Uterus (tissue), 4 donors: ENCODE measurements at places on chromosomes 12 and 14. TPM values are rescaled to one million over a fixed set of nuclear protein-coding genes. Genes with fewer than 3 reads are reported as not detected.

GRCh38 chr14:31283578-31284252 is 76.1 kb upstream of the HECTD1 start:
- DNase-seq, result no peak

DNA sequence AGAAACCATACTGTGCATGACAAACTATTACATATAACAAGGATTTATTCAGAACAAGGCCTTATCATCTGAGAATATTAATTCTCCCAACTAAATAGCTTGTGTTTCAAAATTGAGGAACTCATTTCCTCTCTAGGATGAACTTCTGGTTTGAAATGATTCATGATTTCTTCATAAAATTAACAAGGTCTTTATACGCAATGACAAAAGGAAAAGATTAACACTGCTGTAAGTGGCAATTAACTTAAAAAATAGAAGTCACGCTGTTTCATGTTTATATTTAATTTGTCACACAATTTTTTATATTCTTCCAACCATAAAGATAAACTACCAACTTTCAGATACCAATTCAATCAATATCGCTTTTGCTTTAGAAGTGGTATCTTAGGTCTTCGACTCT is 80.8 kb downstream of the GRIP1 start:
- no peak for DNase-seq

Gene TESPA1
- total RNA-seq, result not detected

DNA sequence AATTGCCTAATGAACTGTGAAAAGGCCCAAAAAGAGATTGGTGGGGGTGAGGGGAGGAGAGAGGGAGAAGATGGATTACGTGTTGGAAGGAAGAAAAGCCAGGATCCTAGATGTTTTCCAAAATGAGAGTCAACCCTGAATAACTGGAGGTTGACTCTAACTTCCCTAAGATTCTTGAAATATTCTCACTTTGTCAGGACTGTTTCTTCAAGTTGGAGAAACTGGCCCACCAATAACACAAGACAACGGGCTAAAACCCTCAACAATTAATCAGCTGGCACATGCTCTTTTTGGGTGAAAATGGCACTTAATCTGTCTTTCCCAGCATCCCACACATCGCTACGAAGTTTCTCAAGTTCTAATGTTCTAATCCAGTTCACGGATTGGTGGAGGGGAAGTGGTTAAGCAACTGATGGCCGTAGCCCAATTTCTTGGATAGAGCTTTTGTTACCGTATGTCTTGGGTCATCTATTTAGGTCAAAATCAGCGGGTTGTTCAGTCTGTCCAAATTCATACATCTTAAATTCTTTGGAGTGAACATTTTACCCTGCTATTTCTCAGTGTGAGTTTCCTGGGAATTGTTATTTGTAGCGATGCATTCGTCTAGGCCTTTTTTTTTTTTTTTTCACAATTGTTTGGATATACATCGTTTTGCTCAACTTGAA is 49.0 kb downstream of the GPHB5 start:
- peak; percentile 46 for DNase-seq

GRCh38 chr12:46831335-46832129 is 5.7 kb upstream of the SLC38A4 start:
- no peak for DNase-seq

GRCh38 chr12:131351319-131352028 is 359.4 kb upstream of the SFSWAP start:
- DNase-seq, result no peak

GRCh38 chr14:98953551-98954348 is 318.2 kb downstream of the BCL11B start:
- peak; percentile 42 for DNase-seq

- no peak for DNase-seq
These were observed 11.6 kb downstream of the PRKAB1 start for GRCh38 chr12:119679490-119679889.

- DNase-seq, result no peak
These were observed 98.9 kb downstream of the RBM19 start for GRCh38 chr12:113867258-113867657.

GRCh38 chr12:93438266-93439050 is 3.3 kb downstream of the UBE2N start:
- DNase-seq, result no peak

DNA sequence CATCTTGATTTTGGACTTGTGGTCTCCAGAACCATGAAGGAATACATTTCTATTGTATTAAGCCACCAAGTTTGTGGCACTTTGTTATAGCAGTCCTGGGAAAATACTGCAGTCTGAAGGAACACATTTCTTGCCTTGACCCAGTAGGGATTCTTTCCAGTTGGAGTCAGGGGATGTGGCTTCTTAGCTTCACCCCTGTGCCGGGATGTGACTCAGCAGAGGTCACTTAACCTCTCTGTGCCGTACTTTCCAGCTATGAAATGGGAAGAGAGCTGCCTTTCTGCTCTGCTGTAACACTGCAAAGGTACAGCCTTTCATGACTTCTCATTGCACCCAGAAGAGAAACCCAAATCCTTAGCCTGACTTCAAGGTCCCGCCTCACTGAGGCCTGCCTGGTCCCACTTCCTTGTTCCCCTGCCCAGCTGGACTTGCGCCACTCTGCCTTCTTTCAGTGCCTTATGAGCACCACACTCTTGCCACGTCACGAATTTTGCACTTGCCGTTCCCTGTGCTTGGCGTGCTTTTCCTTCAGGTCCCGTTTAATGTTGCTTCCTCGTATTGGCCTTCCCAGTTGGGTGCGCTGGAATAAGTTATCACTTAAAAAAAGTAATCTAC is 24.2 kb downstream of the CHST11 start:
- no peak for DNase-seq

DNA sequence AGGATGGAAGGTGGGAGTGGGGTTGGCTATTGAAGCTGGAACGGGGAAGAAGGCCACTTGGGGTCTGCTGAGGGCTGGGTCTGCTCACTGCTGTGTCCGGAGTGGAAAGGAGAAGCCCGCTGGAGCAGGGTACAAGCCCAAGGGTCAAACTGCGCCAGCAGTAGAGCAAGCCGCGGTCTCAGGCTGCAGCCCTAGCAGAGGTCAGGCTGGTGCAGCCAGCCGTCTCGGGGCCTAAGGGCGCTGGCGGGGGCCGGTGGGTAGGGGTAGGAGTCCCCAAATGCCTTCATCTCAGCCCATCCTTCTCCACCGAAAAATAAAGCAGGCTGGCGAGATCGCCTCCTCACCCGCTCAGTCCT is 718 bp upstream of the JDP2 start:
- no peak for DNase-seq

DNA sequence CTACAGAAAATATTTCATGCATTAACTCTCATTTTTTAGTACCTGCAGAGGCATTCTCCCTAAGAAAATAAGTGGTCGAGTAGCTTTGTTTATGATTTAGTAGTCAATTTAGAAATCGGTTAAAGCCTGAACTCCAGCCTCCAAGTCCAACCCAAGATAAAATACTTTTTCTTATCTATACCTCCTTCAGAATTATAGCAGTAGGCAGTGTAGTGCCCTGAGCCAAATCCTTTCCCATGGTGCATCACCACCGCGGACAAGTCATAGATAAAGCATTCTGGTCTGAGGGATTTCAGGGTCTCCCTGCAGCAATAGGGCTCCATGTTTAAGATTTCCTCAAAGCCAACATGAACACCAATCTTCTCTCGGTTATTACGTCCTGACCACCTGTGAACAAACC is 30.5 kb downstream of the USP44 start:
- DNase-seq, result no peak

- DNase-seq, result no peak
These were observed 67.8 kb downstream of the TUNAR start for GRCh38 chr14:95944462-95944861.

Gene YY1
- 40.2 TPM for total RNA-seq

GRCh38 chr14:58151133-58152013 is 640 bp downstream of the ARMH4 start:
- no peak for DNase-seq

GRCh38 chr14:64855721-64856528 is 23.8 kb downstream of the SPTB start:
- DNase-seq, result no peak

- DNase-seq, result no peak
These were observed 31.1 kb downstream of the NRDE2 start for GRCh38 chr14:90300611-90301047.

- no peak for DNase-seq
These were observed 608.4 kb downstream of the LRFN5 start for GRCh38 chr14:42214981-42215491.

Gene PMEL
- 0.26 TPM for total RNA-seq

DNA sequence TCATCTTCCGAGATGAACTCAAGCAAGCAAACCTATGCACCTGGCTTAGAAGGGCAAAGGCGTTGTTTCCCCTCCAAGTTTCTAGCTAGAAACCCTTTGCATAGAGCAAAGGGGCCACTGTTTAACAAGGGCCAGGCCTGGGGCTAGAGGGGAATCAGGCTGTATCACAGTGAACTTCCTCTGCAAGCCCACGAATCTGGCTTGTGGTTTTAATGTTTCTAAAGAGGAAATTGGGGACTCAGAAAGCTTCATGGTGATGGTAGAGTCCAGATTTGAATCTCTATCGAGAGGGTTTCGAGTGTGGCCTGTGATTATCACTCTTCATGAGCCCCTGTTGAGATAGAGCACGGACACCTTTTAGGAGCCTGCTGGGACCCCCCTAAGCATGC is 189.9 kb downstream of the VRK1 start:
- DNase-seq, result no peak

- no peak for DNase-seq
These were observed 11.0 kb upstream of the SRP54 start for GRCh38 chr14:34971801-34972200.

Gene CLEC12A
- total RNA-seq, result not detected

Gene CAPZA3
- total RNA-seq, result not detected

Gene CNTN1
- total RNA-seq, result 124 TPM

DNA sequence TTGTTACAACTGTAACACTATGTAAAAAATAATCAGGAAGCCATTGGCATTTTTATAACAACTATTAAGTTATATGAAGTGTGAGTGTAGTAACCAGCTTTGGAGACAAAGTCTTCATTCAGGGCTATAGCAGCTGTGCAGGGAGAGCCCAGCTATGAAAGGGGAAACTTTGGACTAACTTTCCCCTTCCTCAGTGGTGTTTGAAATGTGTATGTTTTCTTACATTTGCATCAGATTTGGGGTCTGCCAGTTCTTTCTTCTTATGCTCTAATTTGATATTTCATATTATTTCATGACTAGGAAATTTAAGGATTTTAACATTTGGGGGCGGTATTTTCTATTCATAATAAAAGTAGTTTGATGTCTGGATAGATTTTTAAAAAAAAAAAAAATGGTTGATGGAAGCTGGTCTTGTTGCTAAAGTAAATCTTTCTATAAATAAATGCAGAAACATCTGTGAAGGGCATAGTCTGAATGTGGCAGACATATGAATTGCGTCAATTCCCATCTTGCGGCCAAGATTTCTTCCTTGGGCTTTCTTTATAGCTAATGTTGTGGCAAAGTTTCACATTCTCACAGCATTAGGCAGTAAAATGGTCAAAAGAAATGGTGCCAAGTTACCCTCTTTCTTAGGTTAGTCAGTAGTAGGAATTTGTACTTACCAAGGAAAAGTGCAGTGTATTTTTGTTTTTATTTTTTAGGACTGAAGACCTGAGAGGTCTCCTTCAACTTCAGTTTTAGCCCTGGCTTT is 35.6 kb downstream of the RASSF8 start:
- DNase-seq, result no peak

DNA sequence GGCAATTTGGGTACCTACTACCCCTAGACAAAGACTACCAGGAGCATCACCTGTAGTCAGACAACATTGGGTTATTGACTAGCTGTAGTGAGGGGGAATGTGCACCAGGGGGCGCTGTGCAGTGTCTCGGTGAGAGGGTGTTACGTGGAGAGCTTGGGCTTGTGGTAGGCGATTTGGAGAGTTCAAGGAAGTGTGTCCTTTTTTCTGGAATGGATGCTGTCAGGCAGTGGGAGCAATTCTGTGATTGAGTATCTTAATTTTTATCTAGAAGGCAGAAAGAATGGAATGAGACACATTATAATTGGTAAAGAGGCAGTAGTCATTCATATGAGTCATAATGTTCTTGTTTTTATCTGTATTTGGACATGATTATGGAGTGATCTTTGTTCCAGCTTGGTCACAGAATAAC is 187.7 kb downstream of the GALC start:
- DNase-seq, result no peak

Gene KRT75
- not detected for total RNA-seq

- no peak for DNase-seq
These were observed 117.2 kb downstream of the PLXNC1 start for GRCh38 chr12:94265539-94265938.

DNA sequence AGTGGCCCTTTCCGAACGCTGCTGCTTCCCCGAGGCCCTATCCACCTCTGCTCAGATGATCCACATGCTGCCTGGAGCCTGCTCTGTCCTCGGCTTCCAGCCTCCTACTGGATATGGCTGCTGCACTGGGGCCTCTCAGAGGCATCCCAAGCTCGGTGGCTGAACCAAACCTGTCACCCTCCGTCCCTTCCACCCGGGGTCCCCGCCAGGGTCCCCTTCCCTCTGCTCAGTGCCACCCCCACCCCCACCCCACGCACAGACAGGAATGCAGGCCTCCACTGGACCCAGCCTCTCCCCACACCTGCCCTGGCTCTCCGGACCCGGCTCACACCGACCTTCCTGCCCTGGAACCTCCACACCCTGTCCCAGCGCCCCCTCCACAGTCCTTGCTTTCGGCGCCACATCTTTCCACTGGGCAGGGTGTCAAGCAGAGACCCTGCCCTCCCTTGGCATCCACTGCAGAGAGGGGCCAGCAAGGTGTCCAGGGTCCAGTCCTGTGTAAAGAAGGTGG is 6.1 kb downstream of the CEP170B start:
- no peak for DNase-seq

DNA sequence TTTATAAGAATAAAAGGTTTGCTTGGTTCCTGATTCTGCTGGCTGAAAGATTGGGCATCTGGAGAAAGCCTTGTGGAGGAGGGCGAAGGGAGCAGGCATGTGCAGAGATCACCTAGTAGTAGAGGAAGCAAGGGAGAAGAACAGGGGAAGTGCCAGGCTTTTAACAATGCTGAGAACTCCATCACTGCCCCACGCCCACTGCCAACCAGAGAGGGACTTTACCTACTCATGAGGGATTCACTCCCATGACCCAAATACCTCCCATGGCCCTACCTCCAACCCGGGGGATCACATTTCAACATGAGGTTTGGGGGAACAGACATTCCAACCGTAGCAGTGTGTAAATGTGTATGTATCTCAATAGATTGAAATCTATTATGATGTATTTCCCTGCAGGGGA is 360.3 kb downstream of the GLT1D1 start:
- no peak for DNase-seq

Gene CCDC177
- total RNA-seq, result not detected

DNA sequence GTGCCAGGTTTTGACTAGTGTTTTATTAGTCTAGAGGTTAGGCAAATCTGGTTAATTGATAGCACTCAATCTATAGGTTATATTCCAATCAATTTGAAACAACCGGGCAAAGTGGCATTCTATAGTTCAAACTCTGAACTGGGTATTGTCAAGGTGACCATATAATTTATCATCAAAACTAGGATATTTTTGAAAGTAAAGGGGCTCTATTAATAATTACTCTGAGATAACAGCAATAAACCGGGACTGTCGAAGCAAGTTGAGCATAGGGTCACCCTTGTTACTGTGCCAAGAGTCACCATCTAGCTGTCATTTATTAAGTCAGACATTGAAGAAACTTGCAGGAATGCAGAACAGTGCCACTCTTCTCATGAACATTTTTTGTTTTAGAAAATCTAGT is 321.2 kb downstream of the RAD51B start:
- no peak for DNase-seq

Gene HSPB8
- 49.7 TPM for total RNA-seq

- no peak for DNase-seq
These were observed 73.6 kb upstream of the PPP2R5C start for GRCh38 chr14:101687756-101688546.
